HS-5 (cell line): ENCODE measurements at places on chromosomes 2 and 18.

DNA sequence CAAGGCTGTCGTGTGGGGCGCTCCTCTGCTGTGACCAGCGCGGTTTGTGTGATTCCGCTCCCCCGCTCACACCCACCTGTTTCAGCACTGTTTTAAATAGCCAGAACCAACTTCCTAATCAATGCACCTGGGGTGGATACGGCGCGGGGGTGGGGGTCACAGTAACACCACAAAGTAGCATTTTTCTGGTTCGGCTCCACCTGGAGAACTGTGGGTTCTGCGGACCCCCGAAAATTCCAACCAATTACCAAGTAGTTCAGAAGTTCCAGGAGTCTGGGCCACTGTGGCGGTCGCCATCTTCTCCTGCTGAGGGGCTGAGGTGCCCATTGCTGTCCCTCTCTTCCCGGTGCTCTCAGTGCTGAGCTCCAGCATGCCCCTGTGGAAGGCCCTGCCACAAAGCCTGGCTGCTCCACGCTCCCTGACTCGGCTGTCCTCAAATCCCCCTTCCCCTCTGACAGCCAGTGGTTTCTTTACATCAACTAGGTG, 79.4 kb downstream of the GFPT1 start:
- DNase-seq: no peak

- DNase-seq: no peak
Observed at GRCh38 chr2:241619597-241620418, 17.1 kb downstream of the THAP4 start.

- no peak for DNase-seq
Observed at GRCh38 chr2:158835431-158835830, 40.3 kb downstream of the DAPL1 start.

DNA sequence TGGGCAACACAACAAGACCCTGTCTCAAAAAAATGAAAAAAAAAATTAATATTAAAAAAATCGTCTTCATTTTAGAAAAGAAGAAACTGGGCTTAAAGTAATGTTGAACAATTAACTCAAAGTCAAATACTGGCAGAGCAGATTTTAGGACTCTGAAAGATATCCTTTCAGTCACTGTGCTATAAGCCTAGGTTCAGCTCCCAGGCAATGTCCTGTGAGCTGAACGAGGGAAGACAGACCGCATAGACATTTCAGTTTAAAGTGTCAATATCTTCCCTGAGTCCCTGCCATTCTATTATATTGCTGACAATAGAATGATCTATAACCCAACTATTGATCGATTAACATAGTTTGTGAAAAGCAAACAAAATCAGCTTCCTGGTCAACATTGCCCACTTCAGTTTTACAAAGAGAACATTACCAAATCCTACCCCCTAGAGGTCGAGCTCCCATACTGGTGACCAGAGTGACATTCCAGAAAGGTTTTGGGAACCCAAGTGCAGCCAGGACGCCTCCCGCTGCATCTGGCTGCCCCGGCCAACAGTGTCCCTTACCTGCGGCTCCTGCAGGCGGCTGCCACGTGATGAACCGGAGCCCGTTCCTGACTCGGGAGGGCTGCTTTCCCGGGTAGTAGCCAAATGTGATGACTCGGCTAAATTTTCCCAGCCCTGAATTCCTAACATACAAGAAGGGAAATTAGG, 639 bp downstream of the MRO start:
- no peak for DNase-seq

DNA sequence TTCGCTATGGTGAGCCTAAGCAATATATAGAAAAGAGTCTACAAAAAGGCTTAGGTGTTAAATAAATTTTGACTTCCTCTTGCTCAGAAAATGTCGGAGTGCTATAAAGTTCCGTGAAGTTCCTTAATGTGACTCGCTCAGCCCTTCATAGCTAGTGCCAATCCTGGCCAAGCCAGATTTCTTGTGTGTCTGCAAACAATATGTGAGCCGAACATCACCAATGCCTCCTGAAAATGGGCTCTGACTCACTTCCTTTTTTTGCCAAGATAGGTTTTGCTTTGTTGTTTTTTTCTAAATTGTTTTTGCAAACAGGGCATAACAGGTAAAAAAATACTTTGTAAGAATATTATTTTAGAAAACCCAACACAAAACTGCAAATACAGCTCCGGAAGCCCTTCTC, 26.1 kb downstream of the CDC42EP3 start:
- DNase-seq: peak; percentile 72

DNA sequence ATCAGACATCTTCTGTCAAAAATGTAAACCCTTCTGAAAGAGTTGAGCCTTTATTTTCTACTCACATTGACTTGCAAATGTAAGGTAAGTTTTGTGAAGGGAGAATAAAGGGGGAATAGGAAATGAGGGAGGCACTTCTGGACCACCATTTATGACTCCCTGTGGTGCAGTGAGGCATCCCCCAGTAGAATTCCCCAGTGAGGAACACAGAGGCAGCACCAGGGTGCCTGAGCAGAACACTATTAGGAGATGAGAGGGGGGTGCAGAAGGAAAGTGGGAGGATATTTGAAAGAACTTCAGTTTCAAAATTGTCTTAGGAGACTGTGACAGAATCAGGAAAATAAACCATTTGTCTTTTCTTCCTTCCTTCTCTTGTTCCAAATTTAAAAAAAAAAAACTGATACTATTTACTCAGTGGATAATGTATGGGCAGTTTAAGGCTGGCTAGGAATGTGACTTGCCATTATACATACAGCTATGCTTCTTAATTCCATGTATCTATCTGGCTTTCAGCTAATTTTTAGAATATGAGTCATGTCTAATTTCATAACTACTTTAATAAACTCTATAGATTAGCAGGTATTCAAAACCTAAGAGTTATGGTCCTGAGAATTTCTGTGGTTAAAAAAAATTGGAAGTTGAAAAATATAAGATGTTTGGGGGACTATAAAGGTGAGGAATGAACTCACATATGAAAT, 478.1 kb upstream of the CHAC2 start:
- peak; percentile 15 for DNase-seq

DNA sequence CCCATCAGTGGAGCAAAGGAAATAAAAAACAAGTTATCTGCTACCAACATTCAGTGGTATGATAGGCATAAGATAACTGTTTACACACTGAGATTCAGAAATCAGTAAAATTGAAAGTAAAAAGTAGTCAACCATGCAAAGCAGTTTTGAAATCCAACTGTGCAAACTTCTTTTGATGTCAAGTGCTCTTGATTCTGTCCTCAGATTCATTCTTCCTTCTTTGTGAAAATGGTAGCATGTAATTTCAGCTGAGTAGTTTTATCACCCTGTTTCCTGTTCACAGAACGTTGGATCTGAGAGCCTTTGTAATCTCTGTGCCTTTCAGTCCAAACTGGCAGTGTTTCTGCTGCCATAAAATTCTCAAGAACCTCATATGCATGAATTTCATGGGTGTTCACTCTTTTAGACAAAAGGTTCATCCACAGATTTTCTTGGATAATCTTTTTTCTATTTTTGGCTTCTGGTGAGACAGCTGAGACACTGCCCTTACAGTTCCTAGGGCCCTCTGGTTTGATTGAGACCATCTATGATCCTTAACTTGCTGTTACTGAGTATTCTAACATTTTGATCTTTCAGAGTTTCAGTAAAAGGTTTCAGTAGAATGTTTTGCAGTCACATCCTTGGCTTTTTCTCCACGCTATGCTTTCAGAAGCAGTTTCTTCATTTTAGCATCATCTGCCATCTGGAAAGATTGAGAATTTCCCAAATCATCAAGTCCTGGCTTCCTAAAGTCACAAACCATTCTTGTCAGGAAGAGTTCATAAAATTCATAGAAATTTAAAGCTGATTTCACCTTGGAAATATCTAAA, 272.3 kb upstream of the EPHA4 start:
- DNase-seq: no peak

DNA sequence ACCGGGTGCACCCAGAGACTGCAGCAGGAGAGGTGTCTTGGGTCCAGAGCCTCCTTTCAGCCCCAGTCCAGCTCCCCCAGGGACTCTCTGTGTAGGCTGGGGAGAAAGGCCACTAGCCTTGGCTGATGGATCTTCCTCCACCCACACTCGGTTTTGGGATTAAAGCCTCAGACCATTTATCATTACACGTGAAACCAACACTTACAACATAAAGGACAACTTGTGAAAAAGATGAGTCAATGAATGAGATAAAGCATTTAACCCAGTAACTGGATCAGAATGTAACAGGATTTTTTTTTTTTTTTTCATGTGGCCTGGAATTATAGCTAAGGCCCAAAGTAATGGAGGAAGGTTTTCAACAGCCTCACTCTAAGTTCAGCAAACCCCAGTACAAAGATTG, 32.1 kb downstream of the NAT8 start:
- no peak for DNase-seq

DNA sequence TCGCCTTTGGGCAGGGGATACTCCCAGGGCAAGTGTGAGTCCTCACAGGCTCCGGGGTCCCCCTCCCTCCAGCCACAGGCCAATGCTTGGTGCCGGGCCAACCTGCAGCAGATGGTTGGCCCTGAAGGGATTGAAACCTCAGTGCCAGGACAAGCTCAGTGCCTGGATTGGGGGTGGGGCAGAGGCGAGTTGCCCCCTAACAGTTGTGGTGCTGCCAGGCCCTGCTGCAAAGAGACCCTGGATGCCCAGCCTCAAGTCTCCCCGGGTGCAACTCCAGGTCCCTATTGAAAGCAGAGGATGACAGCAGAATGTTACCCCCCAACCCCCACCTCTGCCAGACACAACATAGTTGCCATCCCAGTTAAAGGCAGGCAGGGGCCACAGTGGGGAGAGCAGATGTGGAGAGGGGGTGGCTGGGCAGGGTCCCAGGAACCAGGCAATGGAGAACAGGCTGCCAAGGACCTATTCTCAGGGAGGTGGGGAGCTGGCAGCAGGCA, 9.5 kb upstream of the RNF103 start:
- DNase-seq: no peak

DNA sequence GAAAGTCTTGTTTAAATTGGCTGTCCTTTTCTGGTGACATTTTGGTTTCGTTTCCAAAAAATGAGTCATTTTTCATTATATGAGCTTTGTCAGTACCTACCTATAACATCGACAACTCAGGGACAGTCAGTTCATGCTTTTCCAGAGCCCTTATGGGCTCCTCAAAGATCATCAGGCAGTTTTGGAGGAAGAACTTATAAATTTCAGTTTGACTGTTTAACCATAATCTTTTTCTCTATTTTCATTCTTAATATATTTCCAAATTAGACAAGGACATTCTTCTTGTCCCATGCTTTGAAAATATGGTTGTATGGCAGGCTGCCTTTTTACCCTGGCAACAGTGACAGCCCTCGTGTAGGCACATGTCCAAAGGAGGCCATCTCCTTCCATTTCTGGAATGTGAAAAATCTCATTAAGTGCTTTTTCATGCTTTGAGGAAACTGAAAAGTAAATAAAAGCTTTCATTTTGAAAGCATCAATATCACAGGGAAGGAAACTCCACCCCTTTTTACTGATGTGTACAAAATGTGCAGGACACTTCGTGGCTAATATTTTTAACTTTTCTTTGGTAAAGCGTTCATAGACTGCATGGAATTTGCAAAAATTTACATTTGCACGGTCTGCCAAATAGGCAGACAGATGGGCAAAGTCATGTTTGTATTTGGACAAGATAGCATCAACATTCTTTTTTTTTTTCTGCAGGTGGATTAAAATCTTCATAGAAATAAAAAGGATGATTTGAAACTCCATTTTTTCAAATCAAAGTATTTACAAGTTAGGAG, 7.2 kb upstream of the PROC start:
- DNase-seq: no peak

- DNase-seq: no peak
Observed at GRCh38 chr2:69848186-69848790, 18.8 kb downstream of the GMCL1 start.

DNA sequence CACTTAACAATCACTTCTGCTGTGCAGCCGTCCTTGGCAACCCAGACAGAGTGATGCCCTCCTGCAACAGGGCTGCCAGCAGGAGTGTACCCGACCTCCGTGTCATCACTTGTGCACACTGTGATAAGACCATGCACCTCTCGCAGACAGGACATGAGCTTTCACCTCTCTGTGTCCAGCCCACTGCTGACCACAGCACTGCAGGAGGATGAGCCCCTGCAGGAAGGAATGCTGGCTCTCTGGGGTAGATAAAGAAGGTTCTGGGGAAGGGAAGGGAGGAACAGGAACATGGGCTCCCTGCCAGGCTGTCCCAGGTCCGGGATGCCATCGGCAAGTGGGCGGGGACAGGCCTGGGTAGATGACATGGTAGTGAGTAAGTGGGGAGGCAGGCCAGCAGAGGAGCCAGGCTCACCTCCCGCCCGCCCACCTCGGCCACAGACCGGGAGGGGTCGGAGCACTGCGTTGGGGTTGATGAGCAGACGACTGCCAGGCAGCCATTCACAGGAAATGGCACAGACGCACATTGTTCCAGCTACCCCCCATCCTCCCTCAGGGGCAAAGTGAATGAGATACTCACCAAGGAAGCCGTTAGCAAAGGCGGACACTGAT, 18.6 kb upstream of the COL6A3 start:
- peak; percentile 90 for DNase-seq

GRCh38 chr2:220646424-220646823, 925.7 kb downstream of the EPHA4 start:
- DNase-seq: no peak

- no peak for DNase-seq
Observed at GRCh38 chr2:85413592-85414420, 3.6 kb upstream of the CAPG start.

- no peak for DNase-seq
Observed at GRCh38 chr2:159873258-159873657, 75.2 kb upstream of the CD302 start.

DNA sequence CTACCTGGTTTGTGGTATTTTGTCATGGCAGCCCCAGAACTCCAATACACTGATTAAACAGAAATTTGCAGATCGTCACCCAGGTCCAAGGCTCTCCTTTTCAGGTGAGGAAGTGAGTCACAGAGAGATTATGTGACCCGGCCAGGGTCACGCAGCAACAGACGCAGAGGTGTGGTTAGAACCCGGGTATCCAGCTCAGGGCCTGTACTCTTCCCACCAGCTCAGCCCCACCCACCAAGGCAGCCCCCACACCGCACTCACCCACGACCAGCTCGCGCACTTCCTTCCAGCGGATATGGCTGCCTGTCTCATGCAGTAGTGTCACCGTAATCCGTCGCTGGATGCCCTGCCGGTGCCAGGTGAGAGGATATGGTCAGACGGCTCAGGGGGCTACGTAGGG, 48.1 kb downstream of the AQP12A start:
- DNase-seq: no peak

- DNase-seq: no peak
Observed at GRCh38 chr2:23213196-23213595, 171.8 kb upstream of the KLHL29 start.

DNA sequence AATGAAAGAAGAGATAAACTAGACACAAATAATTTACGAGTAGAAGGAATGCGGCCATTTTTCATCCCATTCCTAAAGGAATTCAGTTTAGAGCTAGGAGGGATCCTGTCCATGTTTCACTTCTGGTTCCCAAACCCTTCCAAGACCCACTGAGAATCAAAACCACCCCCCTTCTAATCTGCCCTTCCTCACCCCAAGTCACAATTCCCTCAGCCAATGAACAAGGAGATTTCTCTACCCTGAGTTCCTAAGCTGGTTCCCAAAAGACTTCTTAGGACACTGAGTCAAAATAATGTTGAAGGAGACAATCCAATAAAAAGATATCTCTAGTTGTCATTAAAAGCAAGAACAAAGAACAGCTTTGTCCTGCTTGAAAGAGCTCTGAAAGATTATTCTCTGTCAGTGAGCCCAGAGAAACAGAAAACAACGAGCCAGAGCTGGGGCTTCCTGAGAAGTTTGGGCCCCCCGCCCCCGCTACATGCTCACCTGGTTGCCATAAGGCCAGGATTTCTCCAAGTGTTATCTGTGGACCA, 45.7 kb downstream of the STK39 start:
- DNase-seq: no peak
